Fibroblast of mammary gland (primary cell): ENCODE measurements at places on chromosomes 1 and 21.

DNA sequence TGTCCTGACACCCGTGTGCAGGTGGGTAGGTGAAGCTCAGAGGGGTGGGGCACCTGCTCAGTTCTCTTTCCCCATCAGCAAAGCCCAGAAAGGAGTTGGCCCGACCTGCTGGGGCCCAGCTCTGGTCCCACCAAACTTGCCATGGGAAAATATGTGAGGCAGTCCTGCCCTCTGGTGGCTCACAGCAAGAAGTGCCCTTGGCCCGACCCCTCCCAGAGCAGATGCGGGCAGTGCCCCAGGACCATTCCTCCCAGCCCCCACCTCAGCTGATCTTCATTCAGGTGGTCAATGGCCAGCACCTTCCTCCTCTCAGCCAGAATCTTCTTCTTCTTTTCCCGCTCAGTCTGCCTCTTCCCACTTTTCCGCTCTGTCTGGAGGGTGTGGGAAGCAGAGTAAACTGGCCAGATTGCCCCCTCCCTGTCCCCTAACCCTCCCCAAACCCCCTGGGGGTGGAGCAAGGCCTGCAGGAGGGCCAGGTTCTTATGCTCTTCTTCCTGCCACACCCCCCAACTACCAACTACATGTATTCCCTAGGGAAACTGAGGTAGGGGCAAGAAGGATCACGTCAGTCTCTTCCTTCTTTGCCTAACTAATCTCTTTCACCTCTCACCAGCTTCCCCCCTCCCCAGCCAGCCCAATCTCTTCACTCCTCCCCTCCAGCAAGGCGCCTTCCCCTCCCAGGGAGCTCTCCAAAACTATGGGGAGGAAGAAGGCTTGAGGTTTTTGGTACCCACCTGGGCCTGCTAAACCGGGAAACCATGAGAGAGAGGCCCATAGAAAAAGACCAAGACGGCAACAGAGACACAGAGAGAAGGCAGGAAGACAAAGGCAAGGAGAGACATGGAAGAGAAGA, 15.6 kb downstream of the TNNT2 start:
- DNase-seq = peak; percentile 37

DNA sequence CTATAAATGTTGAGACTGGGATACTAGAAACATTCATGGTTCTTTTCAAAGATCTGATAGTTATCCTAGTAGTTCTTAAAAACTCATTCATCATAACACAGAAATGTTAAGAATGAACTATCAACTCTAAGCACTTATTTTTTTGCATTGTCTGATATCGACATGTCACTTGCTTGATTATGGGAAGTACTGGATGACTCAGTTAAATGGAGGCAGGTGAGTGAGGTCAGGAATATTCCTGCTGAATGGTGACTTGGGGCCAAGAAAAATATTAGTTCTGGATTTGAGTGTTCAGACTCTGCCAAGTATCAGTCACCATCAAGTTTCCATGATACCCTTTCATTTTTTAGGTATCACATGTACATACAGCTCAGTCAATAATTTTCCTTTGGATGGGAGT, 63.6 kb downstream of the NEK7 start:
- DNase-seq = peak; percentile 95

- no peak for DNase-seq
These were observed 261.9 kb upstream of the DEPDC1 start for GRCh38 chr1:68758666-68759209.

GRCh38 chr1:100989306-100990077, 36.1 kb downstream of the DPH5 start:
- DNase-seq = peak; percentile 86

- peak; percentile 63 for DNase-seq
These were observed 104.4 kb downstream of the GALNT2 start for GRCh38 chr1:230171356-230172015.

- no peak for DNase-seq
These were observed 60.1 kb downstream of the COL18A1 start for GRCh38 chr21:45465105-45465504.

- no peak for DNase-seq
These were observed 18.3 kb upstream of the HDAC1 start for GRCh38 chr1:32273391-32274208.

DNA sequence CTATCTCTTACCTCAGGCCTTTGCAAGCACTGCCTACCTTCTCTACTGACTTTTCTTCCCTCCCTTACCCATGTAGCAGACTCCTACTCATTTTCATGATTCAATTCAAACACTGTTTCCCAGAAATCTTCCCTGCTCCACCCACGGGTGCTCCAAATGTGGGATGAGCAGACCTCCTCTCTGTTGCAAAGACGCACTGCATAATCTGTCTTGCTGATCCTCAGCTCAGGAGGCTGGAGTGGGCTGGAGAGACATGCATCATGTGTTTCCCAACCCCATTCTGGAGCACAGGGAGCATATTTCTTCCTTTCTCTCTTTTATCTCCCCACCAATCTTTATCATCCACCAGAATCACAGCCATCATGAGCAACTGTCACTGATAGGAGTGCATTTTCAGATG, 459.9 kb upstream of the NFIA start:
- DNase-seq = peak; percentile 18

DNA sequence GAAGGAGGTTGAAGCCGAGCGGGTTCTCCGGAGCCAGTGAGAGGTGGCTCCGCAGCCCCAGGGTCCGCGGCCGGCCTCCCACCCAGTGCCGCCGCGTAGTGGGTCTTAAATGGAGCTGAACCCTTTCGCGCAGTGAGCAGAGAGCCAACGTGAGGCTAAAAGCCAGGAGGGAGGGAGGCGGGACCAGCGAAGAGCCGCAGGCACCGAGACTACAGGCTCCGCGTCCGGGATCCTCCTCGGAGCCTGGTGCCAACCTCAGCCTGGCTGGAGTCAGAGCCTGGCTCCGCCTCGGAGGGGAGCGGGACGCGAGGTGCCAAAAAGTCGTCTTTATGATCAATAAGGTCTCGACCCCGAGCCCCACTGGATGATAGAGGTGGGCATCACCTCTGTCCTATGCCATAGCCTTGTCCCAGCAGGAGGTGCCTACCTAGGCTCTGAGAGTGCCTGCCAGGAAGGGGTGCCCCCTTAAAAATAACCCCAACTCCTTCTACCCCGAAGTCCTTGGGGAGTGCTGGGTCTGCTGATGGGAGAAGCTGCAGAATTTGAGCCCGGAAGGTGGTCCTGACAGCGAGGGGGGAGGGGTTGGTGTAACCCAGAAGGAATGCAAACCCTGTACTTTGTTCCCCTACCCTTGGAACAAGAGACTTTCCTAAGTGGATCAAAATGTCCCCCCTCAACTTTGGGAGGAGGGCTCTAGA, 1.6 kb downstream of the IGSF21 start:
- DNase-seq = no peak

- peak; percentile 59 for DNase-seq
These were observed 41.6 kb downstream of the LAMC2 start for GRCh38 chr1:183227422-183228346.

GRCh38 chr1:150973258-150973835, 1.3 kb downstream of the CERS2 start:
- peak; percentile 11 for DNase-seq

DNA sequence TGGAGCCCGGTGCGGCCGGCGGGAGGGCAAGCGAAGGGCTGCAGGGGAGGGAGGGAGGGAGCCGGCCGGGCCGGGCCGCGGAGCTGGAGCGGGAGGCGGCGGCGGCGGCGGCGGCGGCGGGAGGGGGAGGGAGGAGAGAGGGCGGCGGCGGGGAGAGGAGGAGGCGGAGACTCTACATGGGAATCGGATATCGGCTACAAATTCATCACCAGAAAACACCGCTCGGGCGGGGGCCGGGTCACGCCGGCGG, at the start of gene AKT3:
Gene AKT3 (minus strand): TSS at position 42 of the 250 bp plus-strand sequence. CDS start 7,073 bp downstream, outside the sequence.
- DNase-seq = peak; percentile 80

DNA sequence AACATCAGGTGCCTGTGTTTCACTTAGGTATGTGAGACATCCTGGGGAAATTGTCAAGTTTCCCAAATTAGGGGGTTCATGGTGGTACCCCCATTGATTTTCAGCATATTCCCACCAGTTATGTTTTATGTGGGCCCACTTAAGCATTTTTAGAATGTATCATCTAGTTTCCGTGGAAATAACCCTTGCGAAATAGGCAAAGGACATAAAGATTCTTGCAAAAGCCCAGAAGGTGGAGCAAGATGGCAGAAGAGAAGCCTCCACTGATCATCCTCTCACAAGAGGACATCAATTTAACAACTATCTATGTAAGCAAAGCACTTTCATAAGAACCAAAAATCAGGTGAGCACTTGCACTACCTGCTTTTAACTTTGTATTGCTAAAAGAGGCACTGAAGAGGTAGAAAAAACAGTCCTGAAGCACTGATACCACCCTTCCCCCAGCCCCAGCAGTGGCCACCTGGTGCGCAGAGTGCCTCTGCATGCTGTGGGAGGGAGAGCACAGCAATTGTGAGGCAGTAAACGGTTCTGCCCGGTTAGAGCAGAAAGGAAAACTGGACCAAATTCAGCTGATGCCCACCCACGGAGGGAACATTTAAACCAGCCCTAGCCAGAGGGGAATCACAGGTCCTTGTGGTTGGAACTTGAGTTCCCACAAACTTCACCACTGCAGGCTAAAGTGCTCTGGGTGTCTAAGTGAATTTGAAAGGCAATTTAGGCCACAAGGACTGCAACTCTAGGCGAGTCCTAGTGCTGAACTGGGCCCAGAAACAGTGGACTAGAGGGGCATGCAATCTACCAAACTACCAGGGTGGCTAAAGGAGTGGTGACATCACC, 23.2 kb downstream of the MCOLN2 start:
- peak; percentile 62 for DNase-seq

GRCh38 chr1:151798571-151798970, 6.6 kb downstream of the LINGO4 start:
- DNase-seq = no peak

DNA sequence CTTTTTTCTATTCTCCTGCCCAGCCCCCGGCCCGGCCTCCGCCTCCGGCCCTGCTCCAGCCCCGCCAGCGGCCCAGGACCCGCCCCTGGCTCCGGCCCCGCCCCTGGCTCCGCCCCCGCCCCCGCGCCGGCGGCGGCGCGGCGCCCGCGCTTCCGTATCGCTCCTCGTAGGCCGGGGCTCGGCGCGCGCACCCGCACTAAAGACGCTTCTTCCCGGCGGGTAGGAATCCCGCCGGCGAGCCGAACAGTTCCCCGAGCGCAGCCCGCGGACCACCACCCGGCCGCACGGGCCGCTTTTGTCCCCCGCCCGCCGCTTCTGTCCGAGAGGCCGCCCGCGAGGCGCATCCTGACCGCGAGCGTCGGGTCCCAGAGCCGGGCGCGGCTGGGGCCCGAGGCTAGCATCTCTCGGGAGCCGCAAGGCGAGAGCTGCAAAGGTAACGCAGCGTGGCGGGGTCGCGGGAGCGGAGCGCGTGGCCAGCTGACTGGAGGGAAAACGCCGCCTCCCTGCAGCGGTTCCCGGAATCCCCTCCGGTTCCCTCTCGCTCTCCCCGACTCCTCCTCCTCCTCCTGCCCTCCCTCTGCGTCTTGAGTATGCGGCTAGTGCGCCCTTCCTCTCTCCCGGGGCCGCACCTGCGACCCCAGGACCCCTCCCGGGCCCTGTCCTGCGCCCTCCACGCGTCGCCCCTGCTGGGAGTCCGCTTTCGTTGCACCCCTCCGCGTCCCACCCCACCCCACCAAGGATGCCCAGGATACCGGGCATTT, at the start of gene IFNAR2:
Gene IFNAR2 (plus strand): TSS at position 155 of the 761 bp plus-strand sequence. CDS start 11,985 bp downstream, outside the sequence.
- DNase-seq = peak; percentile 38

- no peak for DNase-seq
These were observed 30.3 kb downstream of the HOOK1 start for GRCh38 chr1:59845091-59845490.

DNA sequence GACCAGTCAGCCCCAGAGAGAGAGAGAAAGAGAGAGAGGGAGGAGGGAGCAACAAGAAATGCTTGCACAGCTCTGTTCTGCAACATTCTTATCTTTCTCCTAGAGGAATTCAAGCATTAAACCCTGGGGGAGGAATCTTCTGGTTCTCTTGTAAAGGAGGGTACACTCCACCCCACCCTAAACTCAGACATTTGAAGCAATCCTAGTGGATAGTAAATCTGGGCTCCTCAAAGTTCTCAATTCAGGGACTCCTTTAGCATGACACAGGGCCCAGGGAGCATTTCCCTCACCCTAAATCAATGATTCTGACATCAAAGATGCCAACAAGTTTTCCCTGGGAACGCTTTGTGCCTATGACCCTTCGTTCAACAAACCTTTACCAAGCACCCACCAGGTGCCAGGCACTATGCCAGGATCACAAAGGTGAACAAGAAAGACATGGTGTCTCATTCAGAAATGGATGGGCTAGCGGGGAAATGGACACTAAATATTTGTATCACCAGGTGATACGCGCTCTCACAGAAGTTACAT, 11.9 kb upstream of the CAPN2 start:
- no peak for DNase-seq

GRCh38 chr21:29064850-29065481, 8.5 kb downstream of the CCT8 start:
- no peak for DNase-seq

GRCh38 chr1:204280099-204280961, 66.5 kb upstream of the GOLT1A start:
- no peak for DNase-seq
